ENCODE measurements at places on chromosomes 2 and 18. TPM values are rescaled to one million over a fixed set of nuclear protein-coding genes. Genes with fewer than 3 reads are reported as not detected.

The HK2 gene
- 1.8 TPM for polyA plus RNA-seq

The FAM237A gene
- polyA plus RNA-seq, result not detected

The BOLL gene
- polyA plus RNA-seq, result not detected

The TMEFF2 gene
- polyA plus RNA-seq, result not detected

The AQP12A gene
- polyA plus RNA-seq, result not detected

The SIGLEC15 gene
- 0.07 TPM for polyA plus RNA-seq

The STK11IP gene
- polyA plus RNA-seq, result 12.6 TPM

All from CD8-positive, alpha-beta memory T cell (primary cell).